ENCODE measurements at places on chromosomes 12 and 14.
A peak's percentile ranks its signal among the peaks of the same experiment; 100 is the strongest.

DNA sequence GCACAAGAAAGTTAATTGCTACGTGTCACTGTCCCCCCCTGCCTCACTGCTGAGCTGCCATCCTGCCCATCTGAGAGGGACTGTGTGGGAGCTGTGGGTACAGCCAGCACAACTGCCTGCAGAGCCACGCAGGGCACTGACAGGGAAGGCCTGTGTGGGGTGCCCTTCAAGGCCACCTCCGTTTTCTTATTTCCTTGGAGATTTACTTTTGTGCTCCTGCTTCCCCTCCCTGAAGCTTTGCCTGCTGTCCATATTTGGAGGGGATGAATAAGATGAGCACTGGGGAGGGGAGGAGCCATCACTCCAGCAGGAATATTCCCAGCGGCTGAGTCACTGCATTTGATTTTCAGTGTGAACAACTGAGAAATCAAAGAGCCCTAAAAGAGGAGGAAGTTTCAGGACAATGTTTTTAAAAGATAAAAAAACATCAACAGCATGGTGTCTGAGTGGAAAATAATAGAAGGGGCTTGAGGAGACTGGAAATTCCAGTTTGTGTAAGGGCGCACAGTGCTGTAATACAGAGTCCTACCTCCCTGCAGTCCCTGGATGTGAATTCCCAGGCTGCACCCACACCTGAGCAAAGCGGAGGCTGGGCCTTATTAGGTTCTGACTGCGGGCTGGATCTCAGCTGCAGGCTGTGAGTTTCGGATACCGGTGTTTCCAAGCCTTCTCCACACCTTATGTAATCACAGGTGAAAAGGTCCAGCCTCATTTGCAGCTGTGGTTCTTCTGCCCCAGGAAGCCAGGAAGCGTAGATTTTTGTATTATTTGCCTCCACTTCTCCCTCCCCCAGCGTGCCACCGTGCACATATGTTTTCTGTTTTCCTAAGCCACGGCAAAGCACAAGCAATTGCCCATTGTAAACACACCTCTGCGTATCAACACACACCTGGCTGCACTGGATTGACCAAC, 192.6 kb upstream of the BCL2L14 start:
- no peak for DNase-seq

DNA sequence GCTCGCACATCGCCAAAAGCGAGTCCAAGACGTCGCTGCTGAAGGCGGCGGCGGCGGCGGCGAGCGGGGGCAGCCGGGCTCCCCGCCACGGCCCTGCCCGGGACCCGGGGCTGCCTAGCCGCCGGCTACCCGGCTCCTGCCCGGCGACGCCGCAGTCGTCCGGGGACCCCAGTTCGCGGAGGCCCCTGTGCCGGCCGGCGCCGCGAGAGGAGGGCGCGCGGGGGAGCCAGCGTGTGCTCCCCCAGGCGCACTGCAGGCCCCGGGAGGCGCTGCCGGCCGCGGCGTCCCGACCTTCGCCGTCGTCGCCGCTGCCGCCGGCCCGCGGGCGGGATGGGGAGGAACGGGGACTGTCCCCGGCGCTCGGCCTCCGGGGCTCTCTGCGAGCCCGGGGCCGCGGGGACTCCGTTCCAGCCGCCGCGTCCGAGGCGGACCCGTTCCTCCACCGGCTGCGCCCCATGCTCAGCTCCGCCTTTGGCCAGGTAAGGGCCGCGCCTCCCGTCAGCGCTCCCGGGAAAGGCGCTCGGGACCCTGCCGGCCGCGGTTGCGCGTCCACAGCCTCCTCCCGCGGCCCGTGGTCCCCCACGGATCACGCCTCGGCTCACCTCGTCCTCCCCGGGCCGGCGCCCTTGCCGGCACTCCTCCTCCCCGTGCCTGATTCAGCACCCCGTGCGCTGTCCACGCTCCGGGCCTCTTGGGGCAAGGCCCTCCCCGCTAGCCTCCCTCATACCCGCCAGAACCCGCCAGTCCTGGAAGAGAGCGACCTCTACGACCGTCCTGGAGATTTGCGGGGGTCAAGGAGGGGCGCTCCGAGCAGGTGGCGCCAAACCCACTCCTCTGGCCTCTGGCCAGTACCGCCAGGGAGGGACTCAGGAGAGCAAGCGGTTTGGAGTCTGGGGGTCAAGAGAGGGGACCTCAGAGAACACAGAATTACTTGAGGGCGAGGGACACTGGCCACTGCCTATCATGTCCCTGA, 721 bp downstream of the CABP1 start:
- peak; percentile 47 for DNase-seq

- DNase-seq, result no peak
These were observed 21.6 kb downstream of the GLTP start for GRCh38 chr12:109858764-109859163.

DNA sequence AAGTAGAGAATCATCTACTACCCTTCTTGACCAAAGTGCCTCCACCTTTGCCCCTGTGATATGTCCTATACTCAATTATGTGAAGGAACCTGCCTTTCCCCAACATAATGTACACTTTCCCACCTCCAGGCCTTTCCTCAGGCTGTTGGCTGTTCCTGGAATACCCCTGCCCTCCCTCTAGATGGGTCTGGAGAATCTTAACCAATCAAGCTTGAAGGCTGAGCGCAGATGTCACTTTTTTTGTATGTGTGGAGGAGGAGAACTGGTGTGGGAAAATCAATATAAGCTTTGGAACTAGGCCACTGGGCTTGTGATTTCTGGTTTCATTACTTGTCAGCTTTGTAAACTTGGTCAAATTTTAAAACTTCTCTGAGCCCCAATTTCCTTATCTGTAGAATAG, 4.7 kb downstream of the BMAL2 start:
- no peak for DNase-seq

GRCh38 chr12:75786070-75786469, 245.5 kb downstream of the PHLDA1 start:
- no peak for DNase-seq

DNA sequence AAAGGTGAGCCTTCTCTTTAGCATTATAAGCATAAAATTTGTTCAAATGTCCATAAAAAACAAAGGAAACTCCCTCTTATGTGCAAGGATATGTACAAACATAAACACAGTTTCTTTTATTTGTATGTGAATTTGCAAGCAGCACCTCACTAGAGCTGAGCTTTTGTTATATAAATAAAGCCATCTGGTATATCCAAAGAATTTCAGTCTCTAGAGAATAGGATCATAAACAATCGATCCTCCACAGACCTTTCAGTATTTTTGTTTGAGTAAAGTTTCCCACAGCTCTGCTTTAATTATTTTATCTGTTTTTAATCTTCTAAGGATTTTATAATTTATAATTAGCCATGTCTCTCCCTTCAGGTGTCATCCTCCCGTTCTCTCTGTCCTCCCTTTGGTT, 89.2 kb downstream of the OTOGL start:
- no peak for DNase-seq

DNA sequence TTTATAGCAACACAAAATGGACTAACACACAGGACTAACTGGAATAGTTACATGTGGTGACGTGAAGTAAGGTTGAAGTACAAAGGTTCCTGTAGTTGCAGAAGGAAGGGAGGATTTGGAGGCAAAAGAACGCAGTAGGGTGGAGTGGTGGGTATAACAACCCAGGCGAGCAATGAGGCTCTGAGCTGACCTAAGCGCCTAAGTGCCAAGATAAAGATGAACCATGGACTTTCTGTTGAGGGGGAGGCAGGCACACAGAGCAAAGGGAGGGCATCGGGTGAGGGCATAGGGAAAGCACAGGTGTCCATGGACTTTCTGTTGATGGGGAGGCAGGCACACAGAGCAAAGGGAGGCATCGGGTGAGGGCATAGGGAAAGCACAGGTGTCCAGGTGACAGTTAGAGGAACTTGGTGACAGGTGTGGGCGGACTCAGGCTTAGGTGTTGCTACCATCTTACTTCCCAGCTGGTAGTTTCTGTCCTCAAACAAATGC, 15.2 kb downstream of the SCNN1A start:
- no peak for DNase-seq

DNA sequence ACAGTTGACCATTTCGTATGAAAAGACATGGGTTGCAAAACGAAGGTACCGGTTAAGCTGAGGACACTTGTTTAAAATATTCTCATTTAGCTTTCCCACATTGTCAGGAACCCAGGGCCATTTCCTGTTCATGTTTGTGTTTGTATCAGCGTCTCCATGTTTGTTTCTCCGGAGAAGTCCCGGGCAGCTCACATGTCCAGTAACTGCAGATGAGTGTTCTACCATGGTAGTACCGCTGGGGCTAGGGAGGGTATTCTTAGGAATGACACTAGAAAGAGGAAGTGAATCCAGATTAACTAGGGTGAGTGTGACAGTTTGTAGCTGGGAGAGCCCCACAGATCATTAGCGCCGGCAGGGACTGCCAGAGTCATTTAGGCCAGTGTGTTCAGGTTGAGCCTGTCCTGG, 50.0 kb upstream of the EVL start:
- no peak for DNase-seq

DNA sequence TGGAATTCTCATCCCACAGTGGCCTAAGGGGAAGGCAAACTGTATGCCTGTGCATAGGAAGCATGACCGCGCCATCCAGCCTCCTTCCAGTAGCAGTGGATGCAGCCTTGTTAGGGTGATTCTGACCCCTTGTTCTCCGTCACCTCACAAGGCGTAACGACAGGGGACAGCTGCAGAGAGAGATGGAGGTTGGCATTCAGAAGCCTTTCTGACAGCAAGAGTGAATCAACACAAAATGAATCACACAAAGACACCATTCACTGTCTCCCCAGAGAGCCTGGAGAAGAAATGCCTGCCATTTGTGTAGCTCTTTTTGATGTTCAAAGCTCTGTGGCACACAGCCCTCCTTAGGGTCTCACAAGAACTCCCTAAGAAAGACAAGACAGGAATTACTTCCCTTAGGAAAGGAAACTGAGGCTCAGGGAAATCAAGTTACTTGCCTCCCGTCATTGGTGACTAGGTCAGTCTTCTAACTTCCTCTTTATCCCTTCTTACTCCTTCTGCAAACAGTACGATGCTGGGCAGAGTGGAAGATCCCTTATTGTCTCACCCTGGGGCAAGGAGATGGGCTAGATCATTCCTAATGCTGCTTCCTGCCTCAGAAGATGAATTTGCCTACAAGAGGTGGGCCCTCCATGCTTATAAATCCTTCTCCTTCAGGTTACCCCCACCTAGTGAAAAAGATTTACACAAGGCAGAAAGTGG, 280.9 kb downstream of the CACNA1C start:
- no peak for DNase-seq

DNA sequence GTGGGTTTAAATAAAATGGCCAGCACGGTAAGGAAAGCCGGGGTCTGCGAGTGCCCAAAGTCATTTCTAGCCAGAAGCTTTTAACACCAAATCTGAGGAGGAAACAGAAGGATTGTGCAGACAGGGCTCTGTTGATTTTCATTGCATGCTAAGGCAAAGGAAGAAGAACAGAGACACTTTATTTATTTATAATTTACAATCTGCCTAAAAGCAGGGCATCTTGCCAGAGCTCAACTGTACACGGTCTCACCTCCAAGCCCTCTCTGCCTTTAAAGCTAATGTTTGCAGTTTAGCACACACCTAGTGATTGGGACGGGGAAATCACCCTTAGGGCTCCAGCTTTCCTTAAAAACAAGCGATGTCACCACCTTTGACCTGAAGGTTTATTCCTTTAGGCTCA, 4.0 kb downstream of the KCNA5 start:
- no peak for DNase-seq

DNA sequence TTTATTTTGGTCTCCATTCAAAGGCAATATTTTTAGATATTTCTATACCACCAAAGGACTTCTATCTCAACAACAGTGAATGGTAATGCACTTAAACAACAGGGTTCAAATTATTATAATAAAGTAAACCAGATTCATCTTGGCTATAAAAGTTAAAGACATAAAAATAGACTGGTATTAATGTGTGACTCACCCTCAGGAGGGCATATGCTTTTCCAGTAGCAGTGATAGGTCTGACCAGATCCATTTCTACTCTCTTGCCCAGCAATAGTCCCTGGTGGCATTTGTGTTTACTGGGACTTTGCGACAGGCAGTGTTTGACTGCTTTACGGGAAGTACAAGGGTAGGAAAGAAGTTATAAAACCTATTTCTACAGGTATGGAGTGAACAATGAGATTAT, 353.2 kb upstream of the ATP2B1 start:
- DNase-seq, result no peak

DNA sequence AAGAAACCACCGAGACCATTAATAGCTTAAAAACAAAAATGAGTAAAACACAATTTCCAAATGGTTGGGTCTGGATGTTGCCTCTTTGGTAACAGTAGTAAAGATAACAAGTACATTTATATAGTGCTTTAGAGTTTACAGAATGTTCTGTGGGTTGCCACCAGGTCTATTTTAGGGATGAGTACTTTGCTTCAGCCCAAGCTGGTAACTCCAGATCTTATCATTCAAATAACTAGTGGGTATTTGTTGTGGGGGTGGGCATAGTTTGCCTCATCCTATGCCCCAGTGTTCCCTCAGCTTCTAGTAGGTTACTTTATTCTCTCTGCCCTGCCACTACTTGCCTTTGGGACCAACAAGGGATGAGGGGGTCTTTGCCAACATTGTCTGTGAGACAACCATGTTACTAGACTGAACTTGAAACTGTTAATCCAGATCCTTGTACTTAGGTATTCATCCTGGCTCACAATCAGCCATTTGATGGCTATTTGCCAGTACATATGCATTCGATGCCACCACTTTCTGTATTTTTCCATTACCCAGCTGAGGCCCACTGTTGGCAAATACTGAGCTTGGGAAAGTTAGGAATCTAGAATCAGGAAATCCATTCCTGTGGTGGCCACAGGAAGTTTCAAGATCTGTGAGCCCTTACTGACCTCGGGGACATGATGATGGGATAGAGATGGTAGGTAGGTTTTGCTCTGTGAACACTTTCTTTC, 17.6 kb upstream of the AKAP6 start:
- DNase-seq, result no peak

DNA sequence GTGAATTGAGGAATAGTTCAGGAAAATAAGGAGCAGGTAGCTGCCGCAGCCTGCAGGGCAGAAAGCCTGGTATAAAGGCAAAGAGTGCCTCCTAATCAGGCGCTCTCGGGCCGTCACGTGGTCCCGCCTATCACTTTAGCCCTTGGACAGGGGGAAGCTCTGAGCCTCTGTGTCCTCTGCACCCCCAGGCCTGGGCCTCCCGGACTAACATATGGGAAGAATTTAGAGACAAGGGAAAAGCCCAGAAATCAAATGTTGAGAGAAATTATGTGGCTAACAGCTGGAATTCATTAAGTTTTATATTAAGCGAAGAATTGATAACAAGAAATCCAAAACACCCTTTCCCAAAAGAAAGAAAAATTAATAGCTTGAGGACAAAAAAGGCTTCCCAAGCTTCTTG, 417.7 kb downstream of the ATP23 start:
- no peak for DNase-seq

GRCh38 chr14:53963320-53964227, 6.9 kb upstream of the BMP4 start:
- no peak for DNase-seq

- peak; percentile 38 for DNase-seq
These were observed 1.0 kb upstream of the SLC38A2 start for GRCh38 chr12:46373301-46374296.

GRCh38 chr12:24903329-24904088, 45.4 kb downstream of the BCAT1 start:
- DNase-seq, result no peak

- no peak for DNase-seq
These were observed 65.1 kb upstream of the GZMB start for GRCh38 chr14:24699052-24699451.

- DNase-seq, result peak; percentile 81
These were observed 53.7 kb upstream of the MBIP start for GRCh38 chr14:36373982-36374673.

GRCh38 chr12:105256011-105256410, 20.0 kb upstream of the APPL2 start:
- DNase-seq, result no peak

- peak; percentile 54 for DNase-seq
These were observed 485 bp downstream of the SENP1 start for GRCh38 chr12:48105321-48105866.

- DNase-seq, result no peak
These were observed 69.3 kb downstream of the ETV6 start for GRCh38 chr12:11718768-11719253.

All from stimulated activated CD4-positive, alpha-beta T cell treated with anti-CD3 and anti-CD28 coated beads, Interleukin-4, amount 100 ng/mL, for 24 hours (primary cell).